ENCODE measurements at places on chromosomes 3 and 15.

GRCh38 chr15:46251903-46252302 lies 617.1 kb downstream of the SQOR start:
- DNase-seq, result no peak

DNA sequence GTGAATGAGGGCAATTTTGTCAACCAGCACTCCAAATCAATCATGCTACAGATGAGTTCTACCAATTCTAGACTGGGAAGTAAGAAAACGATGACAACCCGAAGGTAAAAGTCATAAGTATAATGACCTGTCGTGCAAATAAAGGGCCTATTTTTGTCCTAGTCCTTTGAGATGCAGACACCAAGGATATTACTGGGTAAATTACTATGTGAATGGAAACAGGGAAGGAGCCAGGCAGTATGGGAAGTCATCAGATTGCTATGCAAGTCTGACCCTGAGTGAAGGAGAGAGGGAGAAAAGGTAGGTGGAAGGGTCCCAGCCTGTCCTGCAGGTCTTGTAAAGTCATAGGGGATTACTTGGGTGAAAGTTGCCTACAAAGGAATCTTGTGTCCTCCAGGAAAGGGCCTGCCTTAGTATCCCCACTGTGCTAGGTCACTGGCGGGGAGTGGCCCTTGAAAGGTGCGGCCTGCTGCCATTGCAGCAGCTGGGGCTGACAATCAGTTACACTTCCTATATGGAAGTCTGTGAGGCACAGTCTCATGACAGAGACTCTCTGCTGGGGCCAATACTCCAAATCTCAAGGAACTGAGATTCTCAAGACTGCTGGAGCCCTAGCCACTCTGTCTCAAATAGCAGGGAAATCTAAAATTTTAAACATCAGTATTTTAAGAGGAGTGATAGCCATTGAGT lies 149.9 kb upstream of the SLC2A2 start:
- DNase-seq, result no peak

DNA sequence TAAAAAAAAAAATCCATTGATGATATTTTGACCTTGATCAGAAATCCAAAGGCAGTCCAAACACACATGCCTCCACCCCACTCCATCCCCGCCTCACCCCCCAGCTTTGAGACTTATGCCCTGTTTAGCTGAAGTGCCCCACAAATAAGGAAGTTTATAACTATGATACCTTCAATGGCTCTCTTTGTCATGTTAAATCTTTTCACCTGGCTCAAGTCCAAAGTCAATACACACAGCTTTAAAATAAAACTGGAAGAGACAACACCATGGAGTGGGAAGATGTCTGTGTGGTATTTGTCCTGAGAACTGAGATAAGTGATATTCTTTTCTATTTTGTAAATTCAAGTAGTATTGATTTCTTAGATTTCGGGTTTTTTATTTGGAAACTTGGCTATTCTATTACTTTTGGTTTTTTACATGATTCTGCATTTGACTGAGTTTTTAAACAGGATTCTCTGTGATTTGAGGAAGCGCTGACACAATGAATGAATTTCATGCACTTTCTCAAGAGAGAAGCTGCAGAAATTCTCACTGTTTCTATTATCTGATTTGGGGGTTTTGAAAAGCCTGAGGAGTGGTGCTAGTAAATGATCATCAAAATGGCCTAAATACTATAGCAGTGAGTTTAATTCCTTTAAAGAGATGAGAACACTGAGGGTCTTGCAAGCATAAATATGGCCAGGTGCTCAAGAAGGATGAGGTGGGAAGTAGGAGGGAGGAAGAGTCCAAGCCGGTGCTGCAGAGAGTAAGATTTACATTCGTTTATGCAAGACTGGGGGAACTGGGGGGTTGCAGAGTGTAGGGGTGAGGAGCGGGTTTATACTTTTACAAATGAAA lies 5.2 kb downstream of the FOXB1 start:
- no peak for DNase-seq

- no peak for DNase-seq
These were observed 189.9 kb downstream of the SOX2 start for GRCh38 chr3:181901626-181902025.

DNA sequence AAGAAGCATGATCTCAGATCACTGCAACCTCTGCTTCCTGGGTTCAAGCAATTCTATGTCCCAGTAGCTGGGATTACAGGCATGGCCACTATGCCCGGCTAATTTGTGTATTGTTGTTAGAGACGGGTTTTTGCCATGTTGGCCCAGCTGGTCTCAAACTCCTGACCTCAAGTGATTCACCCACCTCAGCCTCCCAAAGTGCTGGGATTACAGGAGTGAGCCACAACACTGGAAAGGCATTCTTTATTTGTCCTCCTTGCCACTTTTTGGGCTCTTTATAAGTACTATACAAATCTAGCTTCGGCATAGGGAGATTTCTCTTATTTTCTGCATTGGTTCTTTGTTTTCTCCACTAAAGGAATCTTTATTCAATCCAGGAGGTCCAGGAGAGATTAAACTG lies 18.6 kb downstream of the CMTM8 start:
- no peak for DNase-seq

GRCh38 chr3:111609700-111610099 lies 14.6 kb upstream of the ZBED2 start:
- no peak for DNase-seq

- DNase-seq, result no peak
These were observed 68.7 kb upstream of the SNRK start for GRCh38 chr3:43217633-43218032.

DNA sequence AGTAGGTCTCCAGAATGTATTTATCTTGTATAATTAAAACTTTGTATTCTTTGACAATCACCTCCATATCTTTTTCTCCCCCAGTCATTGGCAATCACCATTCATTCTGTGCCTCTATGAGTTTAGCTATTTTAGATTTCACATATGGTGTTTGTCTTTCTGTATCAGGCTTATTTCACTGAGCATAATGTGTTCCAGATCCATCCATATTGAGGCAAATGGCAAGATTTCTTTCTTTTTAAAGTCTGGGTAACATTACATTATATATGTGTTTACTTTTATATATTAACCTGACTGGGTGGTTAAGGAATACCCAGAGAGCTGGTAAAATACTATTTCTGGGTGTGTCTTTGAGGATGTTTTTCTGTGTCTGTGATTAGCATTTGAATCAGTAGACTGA lies 486.6 kb downstream of the SQOR start:
- no peak for DNase-seq

DNA sequence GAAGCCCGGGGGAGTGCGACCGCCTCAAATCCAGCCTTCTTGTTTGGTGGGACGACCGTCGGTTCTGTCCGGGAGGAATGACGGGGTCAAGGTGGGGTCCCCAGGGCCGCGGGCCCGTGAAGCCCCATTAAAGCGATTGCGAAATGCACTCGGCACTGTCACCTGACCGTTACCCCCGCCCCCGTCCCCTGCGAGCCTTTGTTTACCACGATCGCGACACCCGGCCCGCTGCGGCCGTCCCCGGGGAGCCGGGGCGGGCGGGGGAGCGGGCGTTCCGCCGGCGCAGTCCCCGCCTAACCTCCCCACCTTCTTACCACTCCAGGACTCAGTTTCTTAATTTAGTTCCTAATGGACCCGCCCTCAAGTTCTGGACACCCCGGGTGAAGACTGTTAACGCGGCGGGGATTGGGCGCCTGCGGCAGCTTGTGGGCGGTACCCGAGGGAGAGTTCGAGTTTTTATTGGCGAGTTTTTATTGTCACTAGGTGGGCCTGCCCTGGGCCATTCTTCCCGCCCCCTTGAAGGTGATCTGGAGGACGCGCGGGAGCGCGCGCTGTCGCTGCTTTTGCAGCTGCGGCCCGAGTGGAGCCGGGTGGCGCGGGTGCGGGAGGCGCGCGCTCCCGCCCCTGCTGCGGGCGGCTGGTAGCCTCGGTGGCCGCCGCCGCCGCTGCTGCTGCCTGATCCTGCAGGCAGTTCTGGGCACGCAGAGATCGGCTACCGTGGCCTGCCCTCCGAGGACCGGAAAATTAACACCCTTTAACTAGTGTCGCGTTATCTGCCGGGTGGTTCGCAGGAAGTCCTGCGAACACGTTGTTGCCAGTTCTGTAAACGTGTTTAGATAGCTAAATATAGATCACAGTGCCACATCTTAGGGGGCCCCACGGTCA lies 1.0 kb downstream of the KLHL24 start:
- peak; percentile 68 for DNase-seq

- no peak for DNase-seq
These were observed 766 bp upstream of the EMC4 start for GRCh38 chr15:34223904-34224596.

GRCh38 chr15:60620708-60621107 lies 141.8 kb upstream of the ICE2 start:
- no peak for DNase-seq

DNA sequence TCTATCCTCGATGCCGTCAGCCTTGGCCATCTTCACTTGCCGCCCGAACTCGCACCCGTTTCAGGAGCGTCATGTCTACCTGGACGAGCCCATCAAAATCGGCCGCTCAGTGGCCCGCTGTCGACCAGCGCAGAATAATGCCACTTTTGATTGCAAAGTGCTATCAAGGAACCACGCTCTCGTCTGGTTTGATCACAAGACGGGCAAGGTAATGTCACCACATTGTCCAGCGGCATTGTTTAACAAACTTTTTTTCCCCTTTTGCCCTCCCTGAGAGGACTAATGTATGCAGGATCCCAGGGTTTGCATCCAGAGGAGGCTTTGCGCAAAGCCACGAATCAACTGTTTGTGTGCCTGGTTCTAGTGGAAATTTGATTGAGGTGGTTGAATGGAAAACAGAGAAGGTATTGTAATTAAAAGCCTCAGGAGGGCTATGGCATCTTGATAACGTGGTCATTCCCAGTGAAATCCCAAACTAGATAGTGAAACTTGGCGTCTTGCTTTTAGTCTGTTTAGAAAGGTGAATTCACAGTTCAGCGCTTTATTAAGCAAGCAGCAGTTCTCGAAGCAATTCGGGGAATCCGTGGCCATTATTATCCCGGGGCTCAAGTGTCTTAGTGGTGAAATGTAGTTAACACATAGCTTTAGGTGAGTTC lies 1.7 kb downstream of the SLMAP start:
- no peak for DNase-seq

DNA sequence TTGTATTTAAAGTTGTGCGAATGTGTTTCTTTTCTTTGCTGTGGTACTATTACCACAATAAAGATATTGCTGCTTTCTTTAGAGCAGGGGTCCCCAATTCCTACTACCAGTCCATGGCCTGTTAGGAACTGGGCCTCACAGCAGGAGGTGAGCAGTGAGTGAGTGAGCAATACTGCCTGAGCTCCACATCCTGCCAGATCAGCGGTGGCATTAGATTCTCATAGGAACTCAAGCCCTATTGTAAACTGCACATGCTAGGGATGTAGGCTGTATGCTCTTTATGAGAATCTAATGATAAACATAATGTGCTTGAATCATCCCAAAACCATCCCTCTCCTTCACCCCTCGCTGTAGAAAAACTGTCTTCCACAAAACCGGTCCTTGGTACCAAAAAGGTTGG lies 41.6 kb downstream of the DMXL2 start:
- no peak for DNase-seq

DNA sequence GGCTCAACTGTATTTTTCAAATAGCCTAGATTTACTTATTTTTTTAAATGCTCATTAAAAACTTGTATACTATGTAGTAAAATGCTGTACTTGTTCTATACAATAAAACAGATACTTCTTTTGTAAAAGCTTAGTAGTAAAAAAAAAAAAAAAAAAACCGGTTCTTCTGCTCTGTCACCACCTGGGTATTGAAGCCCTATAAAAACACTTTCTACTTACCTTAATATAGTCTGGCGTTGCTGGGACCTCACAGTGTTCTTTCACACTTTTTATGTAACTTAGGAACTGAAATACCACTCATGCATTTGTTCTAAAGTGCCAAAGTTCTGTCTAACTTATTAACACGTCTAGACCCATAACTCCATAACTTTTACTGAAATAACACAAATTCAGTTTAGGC lies 61.4 kb downstream of the TASOR start:
- DNase-seq, result no peak

DNA sequence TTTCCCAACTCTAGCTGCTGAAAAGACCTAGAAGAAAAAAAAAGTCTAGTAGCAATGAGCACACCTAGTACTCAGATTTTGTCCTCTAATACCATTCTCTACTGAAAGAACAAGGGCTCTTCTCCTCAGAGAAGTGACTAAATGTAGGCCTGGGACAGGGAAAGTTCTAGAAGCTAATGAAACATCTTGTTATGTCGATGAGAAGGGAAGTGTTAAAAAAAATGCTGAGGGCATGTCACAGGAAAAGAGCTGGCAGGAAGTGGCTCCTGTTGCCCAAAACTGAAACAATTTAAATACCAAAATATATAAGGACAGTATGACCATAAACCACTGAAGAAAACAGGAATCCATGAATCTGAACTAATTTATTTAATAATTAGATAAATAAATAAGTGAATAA lies 581.4 kb upstream of the TBL1XR1 start:
- no peak for DNase-seq

GRCh38 chr3:151879037-151879436 lies 5.6 kb downstream of the SUCNR1 start:
- no peak for DNase-seq

- DNase-seq, result no peak
These were observed 12.6 kb downstream of the CEP152 start for GRCh38 chr15:48798319-48798718.

- no peak for DNase-seq
These were observed 6.3 kb upstream of the COMMD4 start for GRCh38 chr15:75329571-75329970.

GRCh38 chr15:101464256-101464998 lies 25.1 kb downstream of the PCSK6 start:
- DNase-seq, result no peak

DNA sequence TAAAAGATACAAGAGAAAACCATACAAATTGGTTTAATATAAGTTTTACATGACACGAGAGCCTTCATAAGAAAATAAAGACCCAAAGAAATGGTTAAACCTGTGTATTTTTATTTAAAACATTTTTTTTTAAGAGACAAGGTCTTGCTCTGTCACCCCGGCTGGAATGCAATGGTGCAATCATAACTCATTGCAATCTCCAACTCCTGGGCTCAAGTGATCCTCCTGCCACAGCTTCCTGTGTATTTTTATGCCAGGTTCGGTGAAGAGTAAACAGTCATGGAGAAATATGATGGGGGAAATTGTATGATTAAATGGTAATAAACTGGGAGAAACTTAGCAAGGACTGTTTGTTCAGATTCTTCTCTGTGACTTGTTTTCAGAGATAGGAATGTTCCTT lies 441.0 kb downstream of the TUSC7 start:
- no peak for DNase-seq

- no peak for DNase-seq
These were observed 95.4 kb downstream of the HMG20A start for GRCh38 chr15:77516076-77516475.

- no peak for DNase-seq
These were observed 335.7 kb downstream of the MAGI1 start for GRCh38 chr3:65703026-65703425.

DNA sequence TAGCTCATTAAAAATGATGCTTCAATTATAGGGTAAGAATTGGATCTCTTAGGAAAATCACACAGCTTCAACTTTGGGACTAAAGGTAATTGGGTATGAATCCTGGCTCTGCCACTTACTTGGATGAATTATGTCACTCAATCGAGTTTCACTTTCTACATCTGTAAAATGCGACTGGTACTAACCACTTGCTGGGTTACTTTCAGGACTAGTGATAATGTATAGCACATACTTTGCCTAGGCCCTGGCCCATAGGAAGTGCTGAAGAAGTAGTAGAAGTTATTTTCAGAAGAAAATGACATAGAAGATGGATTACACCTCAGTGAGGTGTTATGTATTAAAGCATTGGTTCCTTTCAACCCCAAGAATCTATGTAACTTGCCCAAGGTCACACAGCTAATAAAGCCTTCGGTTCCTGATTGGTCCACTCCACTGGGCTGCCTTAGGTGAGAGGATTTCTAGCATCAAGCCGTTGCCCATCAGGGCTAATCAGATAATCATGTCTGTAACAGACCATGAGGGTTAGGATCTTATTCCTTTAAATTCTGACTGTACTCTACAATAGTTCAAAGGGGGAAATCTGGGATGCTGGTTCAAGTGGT lies 29.4 kb upstream of the AP4E1 start:
- DNase-seq, result no peak

Data from AG04449 (cell line).